A172 (cell line): ENCODE measurements at places on chromosomes 5 and 9. TPM values are rescaled to one million over a fixed set of nuclear protein-coding genes. Genes with fewer than 3 reads are reported as not detected.

The C5 gene
- total RNA-seq = 6.3 and 11.5 TPM in 2 replicates

DNA sequence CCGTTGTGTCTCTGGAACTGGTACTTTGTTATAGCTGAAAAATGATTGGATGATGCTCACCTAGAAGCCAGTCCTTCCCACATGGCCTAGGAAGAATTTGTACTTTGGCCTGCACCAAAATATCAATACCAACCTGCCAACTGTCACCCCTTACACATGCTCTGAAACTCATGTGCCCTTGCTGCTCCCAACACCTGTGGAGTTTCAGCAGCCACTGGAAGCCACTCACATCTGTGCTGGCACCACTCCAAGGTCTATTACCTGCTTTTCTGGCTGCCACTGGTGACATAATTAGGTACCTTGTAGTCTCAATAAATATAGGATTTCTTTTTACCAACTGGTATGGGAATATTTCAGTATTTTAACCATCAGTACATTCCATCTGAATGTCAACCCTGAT is 363.6 kb downstream of the SH3GL2 start:
- DNase-seq = no peak

DNA sequence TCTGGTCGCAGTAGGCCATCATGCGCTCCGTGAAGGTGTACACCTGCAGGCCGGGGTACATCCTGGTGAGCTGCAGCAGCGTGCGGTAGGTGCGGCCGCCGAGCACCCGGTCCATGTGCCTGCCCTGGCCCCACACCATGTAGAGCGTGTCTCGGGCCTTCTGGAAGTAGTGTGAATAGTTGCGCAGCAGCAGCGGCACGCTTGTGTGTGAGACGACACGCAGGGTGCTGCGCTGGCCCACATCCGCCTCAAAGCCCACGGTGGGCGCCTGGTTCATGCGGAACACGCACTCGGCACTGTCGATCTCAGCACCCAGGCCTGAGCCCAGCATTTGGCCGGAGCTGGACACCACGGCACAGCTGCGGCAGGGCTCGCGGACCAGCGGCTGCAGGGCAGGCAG is 4.5 kb downstream of the ST6GALNAC4 start:
- no peak for DNase-seq

DNA sequence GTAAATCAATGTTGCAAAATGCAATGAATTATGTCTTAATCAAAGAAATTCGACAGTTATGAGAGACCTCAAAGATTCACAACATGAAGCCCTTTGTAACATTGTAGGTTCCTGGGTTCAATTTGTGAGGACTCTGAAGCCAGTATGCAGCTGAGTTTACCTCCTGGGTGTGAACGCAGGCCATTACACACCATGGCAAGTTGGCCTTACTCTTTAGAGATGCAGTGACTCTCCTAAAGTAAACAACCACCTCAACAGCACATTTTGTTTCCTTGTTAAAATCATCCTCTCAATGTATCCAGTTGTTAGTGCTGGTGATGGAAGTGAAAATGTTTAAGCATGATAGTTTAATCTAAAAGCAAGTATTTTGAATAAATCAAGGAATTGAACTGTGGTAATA is 73.8 kb downstream of the JAKMIP2 start:
- DNase-seq = no peak

The SLC27A6 gene
- total RNA-seq = not detected in 2 replicates
